ENCODE measurements at places on chromosomes 1 and 21.

- DNase-seq: peak; percentile 54
These were observed 371 bp downstream of the ZMPSTE24 start for GRCh38 chr1:40258445-40258769.

DNA sequence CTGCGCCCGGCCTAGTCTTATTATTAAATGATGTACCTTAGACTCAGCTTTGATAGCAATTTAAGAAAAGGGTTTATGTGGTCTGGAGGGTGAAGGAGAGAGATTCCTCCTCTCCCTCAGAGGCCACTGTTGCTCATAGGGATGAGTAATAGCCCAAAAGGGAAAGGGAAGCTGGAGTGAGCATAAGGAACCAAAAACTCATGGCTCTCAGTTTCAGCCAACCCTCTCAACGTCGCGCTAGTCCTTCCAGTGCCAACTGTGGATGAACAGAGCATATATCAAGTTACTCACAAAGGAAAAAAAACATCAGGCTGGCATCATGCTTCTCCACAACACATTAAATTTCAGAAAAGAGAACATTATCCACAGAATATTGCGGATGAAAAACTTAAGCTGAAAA, 8.3 kb upstream of the GPR89B start:
- DNase-seq: no peak

- peak; percentile 89 for DNase-seq
These were observed 10.4 kb downstream of the DCAF8 start for GRCh38 chr1:160251687-160252526.

- DNase-seq: no peak
These were observed 74.0 kb upstream of the HSD17B7 start for GRCh38 chr1:162716552-162716951.

DNA sequence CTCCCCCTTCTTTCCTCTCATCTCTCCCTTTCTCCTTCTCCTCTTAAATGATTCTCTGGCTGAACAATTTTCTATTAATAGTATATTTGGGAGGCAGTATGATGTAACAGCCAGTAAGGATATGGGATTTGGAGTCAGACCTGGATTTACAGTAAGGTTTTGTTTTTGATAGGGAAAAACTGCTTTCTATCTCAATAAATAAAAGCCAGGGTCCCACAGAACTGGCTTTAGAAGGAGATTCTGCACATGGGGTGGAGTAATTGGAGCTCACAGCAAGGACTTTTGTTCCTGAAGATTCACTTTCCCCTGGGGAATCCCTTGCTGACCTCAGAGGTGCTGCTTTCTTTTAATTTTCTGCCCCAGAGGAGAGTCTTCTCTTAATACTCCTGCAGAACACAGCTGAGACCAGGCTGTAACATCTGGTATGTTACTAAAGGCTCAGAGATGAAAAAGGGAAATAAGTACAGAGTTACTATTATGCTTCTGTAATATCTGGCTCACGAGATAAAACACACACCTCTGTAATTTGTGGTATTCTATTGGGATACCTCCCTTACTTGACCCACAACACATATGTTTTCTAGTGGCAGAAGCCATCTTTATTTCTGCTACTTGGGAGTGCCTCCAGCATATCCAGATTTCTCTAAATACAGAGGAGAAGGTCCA, 13.4 kb downstream of the EPB41 start:
- DNase-seq: peak; percentile 47

DNA sequence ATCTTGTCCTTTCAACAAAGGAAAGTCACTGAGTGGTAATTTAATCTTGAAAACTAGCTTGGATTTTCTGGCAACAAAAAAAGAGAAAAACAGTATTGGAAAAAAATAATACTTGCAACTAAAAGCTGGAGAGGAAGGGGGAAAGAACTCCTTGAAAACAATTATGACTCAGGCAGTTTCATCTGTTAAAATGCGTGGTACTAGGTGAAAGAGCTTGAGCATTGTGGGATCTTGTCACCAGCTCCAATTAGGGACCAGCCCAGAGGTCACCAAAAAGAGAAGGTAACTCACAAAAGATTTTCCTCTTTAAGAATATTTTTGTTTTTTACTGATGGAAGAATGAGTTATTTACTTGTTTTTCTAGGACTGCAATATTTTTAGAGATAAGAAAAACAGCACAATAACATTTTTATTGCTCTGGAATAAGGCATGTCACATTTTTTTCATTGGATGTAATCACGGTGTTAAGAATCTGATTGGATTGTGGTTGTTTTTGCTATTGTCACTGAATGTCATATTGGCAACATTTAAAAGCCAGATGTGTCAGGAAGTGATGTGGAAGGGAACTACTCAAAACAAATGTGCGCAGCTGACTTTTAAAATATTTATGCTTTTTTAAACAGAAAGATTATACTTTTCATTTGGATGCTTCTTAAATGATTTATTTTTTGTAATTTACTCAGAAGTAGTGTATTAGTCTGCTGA, 78.5 kb upstream of the ADAMTS5 start:
- DNase-seq: no peak

DNA sequence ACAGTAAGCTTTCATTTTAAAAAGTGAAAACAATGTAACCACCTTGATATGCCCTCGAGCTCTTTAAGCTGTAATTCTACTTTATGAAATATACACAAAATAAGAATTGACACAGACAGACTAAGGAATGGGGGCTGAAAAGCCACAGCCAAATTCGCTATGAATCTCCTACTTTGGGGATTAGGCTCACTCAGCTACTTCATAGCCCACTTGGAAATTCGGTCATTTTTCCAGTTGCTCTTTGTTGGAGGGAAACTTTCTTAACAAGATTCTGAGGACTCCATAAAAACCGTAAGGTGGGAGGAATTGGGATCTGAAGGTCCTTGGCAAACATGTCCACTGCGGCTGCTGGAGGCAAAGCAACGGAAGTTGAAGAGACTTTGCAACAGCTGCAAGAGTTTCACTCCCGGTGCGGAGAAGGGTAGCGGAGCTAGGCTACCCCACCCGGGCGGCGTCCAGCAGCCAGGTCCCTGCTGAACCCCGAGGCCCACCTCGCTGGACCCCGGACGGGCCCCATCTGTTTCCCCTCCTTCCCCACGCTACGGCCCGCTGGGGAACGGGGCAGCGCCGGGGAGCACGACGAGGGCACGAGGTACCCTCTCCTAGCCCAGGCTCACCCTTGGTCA, 634 bp downstream of the MYCBP start:
- peak; percentile 51 for DNase-seq

DNA sequence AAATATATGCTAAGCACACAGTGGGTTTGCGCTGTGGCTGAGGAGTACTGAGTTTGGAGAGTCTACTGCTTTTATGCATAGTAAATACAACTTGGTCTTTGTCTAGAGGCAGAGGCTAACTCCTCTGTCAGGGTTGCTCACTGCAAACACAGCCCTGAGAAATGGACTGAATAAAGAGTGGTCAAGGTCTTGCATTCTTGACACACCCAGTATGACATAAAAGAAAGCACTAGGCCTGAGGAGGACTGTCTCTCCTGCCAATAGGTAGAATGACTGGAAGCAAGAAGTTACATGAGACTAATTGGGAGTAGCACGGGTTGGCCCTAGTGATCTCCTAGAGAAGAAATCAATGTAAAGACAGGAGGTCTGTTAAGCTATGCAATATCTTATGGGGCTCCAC, 367.2 kb upstream of the B3GALT2 start:
- DNase-seq: no peak

DNA sequence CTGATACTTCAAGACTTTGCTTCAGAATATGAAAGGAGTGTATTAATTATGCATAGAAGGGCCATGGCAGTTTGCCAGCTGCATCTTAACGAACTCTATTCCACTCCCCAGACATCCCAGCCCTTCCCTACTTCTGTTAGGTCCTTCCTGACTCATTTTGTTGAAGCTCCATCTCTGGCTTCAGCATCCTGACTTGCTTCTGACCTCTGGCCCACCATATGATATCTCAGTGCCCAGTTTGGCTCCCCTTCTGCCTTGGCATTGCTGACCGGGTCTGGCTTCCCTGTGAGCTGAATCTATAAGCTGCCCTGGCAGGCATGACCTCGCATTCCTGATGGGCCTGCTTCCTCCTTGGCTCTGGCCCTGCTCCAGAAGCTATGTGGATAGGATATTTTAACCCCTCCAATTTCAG, 27.6 kb upstream of the ARHGAP29 start:
- DNase-seq: no peak

Data from adipocyte (in vitro differentiated cells).